ENCODE measurements at places on chromosomes 2 and 18.
A peak's percentile ranks its signal among the peaks of the same experiment; 100 is the strongest.

DNA sequence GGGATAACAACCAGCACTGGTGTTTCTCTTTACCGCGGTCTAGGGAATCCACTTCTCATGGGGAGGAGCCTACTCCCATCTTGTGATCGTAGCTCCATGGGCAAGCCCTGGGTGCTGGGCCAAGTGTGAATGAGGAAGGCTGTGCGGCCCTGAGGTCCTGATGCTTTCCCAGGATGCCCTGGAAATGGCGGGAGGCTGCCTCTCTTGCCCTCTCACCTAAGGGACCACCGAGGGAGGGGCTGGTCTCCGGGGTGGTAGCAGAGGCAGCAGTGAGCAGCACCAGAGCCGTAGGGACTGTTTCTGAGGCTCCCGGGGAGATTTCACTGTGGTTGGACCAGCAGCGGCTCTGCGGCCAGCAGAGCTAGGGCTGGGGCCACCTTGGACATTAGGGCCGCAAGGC lies 15.5 kb upstream of the NPPC start:
- no peak for DNase-seq

GRCh38 chr2:157890969-157891642 lies 15.0 kb upstream of the ACVR1 start:
- no peak for DNase-seq

- DNase-seq: no peak
These were observed 180.2 kb downstream of the LTBP1 start for GRCh38 chr2:33126958-33127357.

DNA sequence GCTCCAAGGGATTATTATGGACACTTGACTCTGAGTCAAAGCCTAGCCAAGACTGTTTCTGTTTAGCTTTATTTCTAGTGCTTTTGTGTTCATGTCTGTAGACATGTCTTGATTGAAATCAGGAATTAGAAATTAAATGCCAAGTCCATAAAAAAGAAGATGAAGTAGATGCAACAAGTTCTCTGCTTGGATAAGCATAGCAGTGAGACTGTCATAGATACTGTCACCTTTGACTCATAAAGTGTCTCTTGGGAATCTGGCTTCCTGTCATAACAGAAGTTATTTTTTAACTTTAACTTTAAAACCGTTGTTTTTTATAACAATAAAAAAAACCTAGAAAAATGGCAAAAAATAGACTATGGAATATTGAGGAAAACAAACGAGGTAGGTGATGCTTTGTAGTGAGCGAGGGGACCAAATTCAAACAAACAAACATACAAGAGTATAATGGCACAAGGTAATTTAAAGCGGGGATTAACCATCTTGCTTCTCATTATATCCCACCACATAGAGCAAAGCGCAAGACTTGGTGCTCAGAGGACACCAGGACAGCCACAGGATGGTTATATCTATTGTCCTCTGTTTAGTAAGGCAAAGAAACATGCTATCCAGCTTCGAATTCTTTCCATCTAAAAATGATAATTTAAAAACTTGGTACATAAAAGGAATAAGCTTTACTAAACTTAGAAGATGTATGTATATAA lies 64.6 kb downstream of the CD226 start:
- no peak for DNase-seq

GRCh38 chr2:69615969-69616368 lies 27.6 kb downstream of the AAK1 start:
- no peak for DNase-seq

DNA sequence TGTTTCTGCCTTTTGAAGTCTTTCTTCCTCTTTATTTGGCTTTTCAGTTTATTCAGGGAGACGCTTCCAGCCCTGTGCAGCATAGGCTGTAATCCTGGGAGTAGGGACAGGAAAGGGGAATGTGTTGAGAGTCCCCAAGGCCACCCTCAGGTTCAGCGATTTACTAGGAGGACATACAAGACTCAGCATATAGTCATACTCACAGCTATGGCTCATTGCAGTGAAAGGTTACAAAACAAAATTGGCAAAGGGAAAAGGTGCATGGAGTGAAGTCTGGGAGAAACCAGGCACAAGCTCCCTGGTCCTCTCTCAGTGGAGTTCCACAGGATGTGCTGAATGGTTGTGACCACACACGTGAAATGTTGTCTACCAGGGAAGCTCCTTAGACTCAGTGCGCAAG lies 49.6 kb upstream of the ZNF638 start:
- DNase-seq: no peak

DNA sequence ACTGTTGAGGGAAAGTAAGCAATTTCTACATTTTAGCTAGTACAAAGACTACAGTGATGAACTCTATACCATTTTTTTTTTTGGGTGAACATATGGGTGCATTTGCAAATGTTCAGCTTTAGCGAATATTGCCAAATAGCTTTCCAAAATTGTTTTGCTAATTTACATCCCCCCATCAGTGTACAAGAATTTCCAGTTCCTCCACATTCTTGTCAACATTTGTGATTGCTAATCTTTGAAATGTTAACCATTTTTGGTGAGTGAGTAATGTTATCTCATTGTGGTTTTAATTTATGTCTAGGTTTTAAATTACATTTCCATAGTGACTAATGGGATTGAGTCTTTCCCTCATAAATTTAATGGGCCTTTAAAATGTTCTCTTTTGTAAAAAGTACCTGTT lies 16.4 kb upstream of the CNRIP1 start:
- peak; percentile 27 for DNase-seq

DNA sequence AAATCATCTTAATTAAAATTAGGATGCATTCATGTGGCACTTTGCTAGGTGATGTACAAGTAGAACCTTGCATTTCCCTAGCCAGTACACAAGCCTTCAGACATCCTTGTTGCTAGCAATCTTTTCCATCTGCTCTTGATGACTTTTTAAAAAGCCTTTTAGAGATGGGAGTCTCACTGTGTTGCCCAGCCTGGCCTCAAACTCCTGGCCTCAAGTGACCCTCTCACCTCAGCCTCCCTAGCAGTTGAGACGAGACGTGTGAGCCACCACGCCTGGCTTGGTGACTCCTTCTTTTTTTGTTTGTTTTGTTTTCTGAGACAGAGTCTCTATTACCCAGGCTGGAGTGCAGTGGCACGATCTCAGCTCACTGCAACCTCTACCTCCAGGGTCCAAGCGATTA lies 1.7 kb upstream of the CCDC88A start:
- no peak for DNase-seq

DNA sequence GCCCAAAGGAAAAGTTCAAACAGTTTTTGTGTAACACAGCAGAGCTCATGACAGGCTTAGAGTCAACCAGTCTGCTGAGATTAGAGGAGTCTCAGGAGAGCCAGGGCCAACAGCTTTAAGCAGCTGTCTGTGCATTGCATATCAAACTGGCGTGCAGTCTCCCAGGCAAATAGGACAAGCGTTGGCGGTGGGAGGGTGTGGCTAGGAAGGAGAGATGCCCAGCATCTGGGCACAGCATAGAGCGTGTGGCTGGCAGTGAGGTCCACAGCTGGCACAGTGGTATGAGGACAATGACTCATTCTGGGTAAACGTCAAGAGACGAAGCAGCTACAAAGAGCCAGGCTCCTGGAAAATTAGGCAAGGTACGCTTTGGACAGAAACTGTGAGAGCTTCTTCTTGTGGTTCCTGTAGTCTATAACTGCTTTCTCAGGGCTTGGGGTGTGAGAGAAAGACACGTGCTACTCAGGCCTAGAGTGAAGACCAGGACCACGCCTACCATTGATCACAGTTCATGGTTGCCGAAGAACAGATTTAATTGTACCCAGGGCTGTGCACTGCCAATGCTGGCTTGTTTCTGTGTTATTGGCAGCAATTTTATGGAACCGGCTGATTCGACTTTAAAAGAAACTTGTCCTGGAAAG lies 14.8 kb downstream of the ZAP70 start:
- no peak for DNase-seq

- DNase-seq: no peak
These were observed 45.8 kb downstream of the TSHZ1 start for GRCh38 chr18:75256376-75256775.

- DNase-seq: peak; percentile 63
These were observed 141.9 kb downstream of the RHBDD1 start for GRCh38 chr2:226977775-226978190.

DNA sequence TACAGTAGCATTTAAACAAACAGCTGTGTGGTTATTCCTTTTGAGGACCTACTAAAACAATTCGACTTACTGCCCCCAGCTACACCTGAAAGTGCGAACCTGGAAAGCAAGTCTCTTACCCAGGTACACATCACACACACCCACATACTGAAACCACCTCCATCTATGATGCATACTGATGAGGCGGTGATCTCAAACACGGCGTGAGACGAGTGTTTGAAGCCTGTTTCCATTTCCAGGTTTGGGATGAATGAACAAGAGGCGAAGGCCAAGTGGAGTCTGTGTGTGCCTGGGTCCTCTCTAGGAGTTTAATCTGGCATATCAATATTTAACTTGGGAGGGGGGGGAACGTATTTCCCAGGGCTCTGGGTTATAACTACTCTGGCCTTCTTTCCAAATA lies 1.6 kb downstream of the TMEM185B start:
- DNase-seq: no peak

- no peak for DNase-seq
These were observed 124.9 kb downstream of the DAW1 start for GRCh38 chr2:227996366-227996765.

DNA sequence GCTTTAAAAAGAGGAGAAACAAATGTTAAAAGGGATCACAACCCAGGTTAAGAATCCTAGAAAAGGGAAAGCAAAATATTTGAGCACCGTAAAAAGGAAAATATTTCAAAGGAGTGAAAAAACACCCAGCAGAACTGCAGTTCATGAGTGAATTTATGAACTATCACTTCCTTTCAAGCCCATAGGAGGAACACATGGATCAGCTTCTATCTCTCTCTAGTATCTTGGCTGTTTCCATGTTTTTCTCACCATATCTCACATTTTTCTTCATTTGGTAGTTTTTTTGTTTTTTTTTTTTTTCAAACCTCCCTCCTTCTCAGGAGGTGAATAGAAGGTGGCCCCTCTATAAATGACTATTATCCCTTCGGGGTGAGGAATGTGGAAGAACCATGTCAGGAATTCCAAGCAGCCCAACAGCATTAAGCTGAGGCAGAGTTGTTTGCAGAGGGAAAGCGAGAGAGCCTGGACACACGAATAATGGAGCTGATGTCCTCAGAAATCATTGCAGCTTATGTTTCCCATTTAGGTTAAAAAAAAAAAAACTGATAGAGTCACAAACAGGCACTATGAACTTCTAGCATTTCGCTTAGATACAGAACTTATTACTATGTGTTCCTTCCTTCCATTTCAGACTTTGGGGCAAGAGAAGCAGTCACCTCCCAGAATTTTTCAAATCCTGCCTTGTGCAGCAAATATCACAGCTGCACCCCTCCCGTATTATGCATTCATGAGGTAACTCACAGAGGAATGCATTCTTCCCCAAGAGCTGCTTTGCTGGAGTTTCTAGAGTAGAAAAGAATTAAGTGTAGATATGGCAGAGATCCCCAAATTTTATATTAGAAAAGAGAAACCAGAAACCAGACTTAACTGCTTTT lies 315.6 kb downstream of the IRS1 start:
- DNase-seq: no peak

DNA sequence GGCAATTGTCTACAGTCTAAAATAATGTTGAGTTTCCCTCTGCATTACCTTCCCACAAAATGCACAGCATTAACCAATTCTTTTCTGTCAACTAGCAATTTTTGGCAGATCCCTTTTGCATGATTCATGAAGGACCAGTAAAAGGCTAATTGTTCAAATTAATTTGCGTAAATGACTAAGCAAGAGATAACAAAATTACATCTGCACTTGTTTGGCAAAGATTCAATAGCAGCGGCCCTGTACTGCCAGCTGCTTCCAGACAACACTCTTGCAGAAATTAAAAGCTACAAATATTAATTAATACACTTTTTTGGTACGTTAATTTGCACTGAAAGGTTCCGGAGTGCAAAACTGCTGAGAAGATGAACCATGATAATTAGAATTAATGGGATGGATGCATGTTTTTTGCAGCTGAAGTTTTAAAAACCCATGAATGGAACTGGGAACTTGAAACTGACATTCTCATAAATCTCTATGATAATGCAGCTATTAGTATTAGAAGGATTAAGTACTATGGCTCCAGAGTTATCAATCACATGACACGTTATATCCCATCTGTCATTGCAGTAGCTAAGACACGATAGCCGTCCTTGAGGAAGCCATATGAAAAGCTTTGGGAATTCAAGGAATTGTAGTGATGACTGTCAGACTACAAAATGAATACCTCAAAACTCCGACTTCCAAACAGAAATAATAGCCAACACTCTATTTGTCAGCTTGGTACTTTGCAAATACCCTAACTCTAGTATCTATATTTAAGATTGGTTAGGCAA lies 1268.3 kb upstream of the ACVR2A start:
- no peak for DNase-seq

DNA sequence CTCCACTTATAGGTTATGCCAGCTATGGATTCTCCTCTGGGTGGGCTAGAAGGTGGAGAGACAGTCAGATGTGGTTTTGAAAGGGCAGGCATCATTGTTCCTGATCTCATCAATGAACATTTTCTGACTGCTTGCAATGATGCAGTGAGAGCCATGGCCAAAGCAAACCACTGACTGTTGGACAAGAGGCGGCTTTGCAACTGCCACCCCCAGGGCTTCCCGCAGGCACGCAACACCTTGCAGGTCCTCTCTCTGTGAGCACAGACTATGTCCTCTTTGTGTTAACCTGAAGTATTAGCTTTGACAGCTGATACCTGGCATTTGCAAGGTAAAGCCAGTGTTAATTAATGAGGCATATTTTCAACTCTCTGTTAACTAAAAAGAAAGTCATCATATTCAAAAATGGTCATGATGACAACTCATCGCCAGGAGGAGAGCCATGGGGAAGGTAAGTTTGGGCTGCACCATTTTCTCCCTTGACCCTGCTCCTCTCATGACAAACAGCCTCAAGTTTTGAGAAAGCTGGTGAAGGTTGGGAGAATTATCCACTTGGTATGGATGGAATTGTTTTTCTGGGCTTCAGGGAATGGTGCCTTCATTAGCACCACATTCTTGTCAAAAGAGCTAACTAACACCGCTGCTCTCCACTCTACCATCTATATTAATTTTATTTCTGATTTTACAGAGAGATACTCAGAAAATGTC lies 14.9 kb upstream of the FAM124B start:
- no peak for DNase-seq

- DNase-seq: no peak
These were observed 96.0 kb downstream of the WDR7 start for GRCh38 chr18:56747032-56747658.

DNA sequence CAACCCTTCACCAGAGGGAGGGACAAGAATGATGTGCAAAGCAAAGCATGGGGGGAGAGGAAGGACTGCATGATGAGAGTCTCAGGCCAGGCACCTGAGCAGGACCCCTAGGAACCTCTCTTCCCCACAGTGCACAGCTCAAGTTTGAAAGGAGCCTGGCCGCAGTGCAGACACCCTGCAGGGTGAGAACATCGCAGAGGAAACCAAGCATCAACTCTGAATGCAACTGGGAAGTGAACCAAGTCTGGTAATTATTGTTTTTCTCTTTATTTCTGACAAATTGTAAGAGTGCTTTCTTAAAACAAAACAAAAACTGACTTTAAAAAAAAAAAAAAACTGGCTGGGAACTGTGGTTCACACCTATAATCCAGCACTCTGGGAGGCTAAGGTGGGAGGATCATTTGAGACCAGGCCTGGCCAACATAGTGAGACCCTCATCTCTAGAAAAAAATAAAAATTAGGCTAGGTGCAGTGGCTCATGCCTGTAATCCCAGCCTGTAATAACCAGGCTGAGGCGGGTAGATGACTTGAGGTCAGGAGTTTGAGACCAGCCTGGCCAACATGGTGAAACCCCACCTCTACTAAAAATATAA lies 15.3 kb downstream of the NPC1 start:
- DNase-seq: no peak

Data from astrocyte of the cerebellum (primary cell).